ENCODE measurements at places on chromosomes 2 and 18. TPM values are rescaled to one million over a fixed set of nuclear protein-coding genes. Genes with fewer than 3 reads are reported as not detected.

The ZNF396 gene
- total RNA-seq: 1.7 TPM

The DES gene
- 3.4 TPM for total RNA-seq

The CTDSP1 gene
- 58.2 TPM for total RNA-seq

The TRAF3IP1 gene
- 2.7 TPM for total RNA-seq

GRCh38 chr2:171279983-171280790, 119.5 kb upstream of the TLK1 start:
- no peak overlapping the region for H3K27ac ChIP-seq
- H3K36me3 ChIP-seq: no peaks in the 10 kb centered on the region
- no peaks in the 10 kb centered on the region for H3K27me3 ChIP-seq
- no peak overlapping the region for H3K4me3 ChIP-seq

DNA sequence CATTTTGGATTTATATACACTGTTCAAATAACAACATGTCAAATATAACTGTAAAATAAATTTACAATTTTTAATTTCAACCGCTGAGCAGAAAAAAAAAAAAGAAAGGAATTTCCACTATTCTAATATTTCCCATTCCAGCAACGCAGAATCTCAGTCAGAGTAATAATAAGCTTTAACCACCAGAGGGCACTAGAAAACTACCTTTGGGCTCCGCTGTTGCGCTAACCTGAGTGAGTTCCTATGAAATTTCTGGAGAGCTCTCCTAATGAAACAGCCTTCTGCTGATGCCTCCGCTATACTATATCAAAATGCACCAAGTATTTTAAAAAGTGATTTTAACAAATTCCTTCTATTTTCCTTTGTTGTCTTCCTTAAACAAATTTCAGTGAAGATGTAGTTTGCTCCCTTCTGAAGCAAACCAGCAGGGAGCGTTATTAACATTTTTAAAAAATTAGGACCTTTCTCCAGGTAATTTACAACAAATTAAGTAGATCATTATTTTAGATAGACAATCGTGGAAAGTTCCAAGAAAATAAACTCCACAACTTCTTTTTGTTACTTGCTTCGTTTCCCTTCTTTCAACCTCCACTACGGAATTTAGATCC, 23.0 kb downstream of the ERMN start:
- H3K4me3 ChIP-seq: no peak overlapping the region
- no peak overlapping the region for H3K27ac ChIP-seq
- no peaks in the 10 kb centered on the region for H3K36me3 ChIP-seq
- no peaks in the 10 kb centered on the region for H3K27me3 ChIP-seq
- peak; percentile 48 for DNase-seq

GRCh38 chr2:159497256-159497655, 119.1 kb downstream of the BAZ2B start:
- no peak overlapping the region for H3K27ac ChIP-seq
- H3K36me3 ChIP-seq: no peaks in the 10 kb centered on the region
- no peak overlapping the region for H3K4me3 ChIP-seq
- H3K4me1 ChIP-seq: no peaks in the 10 kb centered on the region
- H3K27me3 ChIP-seq: no peaks in the 10 kb centered on the region

- H3K36me3 ChIP-seq: no peaks in the 10 kb centered on the region
- no peak overlapping the region for H3K27ac ChIP-seq
- no peaks in the 10 kb centered on the region for H3K4me1 ChIP-seq
- peaks cover 44% of the 10 kb centered on the region for H3K27me3 ChIP-seq
These were observed 89.8 kb upstream of the MBOAT2 start for GRCh38 chr2:9093324-9093723.

DNA sequence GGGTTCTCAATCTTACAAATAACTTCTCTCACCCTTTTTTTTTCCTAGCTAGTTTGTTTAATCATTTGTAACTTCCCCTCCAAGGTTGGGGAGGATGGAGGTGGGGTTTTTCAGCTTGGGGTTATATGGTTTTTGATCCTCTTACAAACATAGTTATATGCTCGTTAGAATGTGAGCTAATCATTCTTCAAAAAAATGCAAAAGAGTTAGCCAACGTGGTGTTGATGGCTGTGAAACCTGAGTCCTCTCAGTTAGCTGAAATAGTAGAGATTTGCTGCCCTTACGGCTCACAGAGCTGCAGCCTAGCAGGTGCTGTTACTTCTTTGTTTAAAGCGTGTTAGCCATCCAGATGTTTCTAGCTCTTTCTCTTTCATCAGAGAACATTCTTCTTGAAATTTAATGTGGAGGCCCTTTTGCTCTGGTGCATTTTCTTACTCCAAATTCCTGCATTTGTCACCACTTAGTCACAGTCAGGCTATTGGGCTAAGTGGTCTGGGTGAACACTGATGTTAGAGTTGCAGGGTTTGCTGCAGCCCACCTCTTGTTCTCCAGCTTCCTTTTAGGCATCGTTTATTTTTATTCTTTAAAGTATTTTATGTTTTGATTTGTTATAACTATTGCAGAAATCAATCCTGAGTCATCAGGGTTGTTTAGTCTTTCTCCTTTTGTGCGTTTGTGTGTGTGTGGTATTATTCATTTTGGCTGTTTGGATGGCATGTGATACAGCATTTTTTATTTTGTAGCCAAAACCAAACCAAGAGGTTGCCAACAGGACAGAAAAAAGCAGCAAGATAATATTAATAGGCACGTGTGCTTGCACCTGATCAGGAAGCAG, 41.1 kb downstream of the LIMS1 start:
- no peak for DNase-seq
- no peak overlapping the region for H3K27ac ChIP-seq
- no peaks in the 10 kb centered on the region for H3K36me3 ChIP-seq

GRCh38 chr2:18149660-18150246, 271.3 kb downstream of the KCNS3 start:
- no peaks in the 10 kb centered on the region for H3K4me1 ChIP-seq
- no peaks in the 10 kb centered on the region for H3K36me3 ChIP-seq
- H3K27ac ChIP-seq: no peak overlapping the region
- no peak overlapping the region for H3K4me3 ChIP-seq
